ENCODE measurements at places on chromosomes 5 and 9. TPM values are rescaled to one million over a fixed set of nuclear protein-coding genes. Genes with fewer than 3 reads are reported as not detected.

GBGT1 gene
- polyA plus RNA-seq = 3.2 TPM

ZNF484 gene
- 1.4 TPM for polyA plus RNA-seq

CCDC171 gene
- 0.63 TPM for polyA plus RNA-seq

FCN1 gene
- not detected for polyA plus RNA-seq

SPATA31D4 gene
- not detected for polyA plus RNA-seq

PCDHA10 gene
- polyA plus RNA-seq = 0.02 TPM

CERCAM gene
- polyA plus RNA-seq = 118 TPM

ECM2 gene
- 0.26 TPM for polyA plus RNA-seq

FSTL4 gene
- not detected for polyA plus RNA-seq

PHF24 gene
- 0.02 TPM for polyA plus RNA-seq
